ENCODE measurements at places on chromosomes 12 and 14.
A peak's percentile ranks its signal among the peaks of the same experiment; 100 is the strongest.

DNA sequence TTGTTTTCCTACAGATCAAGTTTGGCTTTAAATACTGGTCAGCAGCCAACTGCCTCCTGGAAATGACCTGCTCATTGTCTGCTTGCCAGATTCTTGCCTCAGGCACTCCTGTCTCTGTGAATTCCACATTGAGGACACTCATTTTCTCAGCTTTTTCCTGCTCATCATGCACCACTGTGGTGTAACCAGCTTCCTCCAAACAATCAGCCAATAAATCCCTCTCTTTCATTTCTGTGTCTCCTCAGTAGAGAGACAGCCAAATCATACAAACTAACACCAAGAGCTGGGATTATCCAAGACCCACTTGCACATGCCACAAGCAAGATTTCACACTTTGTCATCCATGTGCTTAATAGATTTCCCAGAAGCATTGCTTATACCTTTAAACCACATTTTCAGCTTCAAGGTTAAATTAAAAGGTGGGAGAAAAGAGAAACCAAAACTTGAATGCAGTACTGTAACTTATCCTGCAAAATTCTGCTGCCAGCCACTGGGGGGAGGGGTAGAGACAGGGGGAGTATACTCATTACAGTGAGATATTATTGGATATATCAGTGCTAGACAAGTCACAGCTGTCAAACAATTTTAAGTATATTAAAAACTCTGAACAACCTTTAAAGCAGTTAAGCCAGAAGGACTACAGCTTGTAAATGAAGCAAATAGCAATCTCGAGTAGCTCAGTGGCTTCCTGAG, 105.0 kb downstream of the PPP2R5E start:
- DNase-seq: peak; percentile 96

GRCh38 chr12:107320033-107320928, 226.9 kb upstream of the CRY1 start:
- peak; percentile 69 for DNase-seq

GRCh38 chr12:3252450-3252891, 175.3 kb downstream of the TSPAN9 start:
- DNase-seq: peak; percentile 10

- DNase-seq: no peak
These were observed 8.1 kb downstream of the ATP2A2 start for GRCh38 chr12:110289044-110289710.

GRCh38 chr12:4439736-4440135, 5.9 kb downstream of the FGF6 start:
- DNase-seq: no peak
